ENCODE measurements at places on chromosomes 12 and 14.

DNA sequence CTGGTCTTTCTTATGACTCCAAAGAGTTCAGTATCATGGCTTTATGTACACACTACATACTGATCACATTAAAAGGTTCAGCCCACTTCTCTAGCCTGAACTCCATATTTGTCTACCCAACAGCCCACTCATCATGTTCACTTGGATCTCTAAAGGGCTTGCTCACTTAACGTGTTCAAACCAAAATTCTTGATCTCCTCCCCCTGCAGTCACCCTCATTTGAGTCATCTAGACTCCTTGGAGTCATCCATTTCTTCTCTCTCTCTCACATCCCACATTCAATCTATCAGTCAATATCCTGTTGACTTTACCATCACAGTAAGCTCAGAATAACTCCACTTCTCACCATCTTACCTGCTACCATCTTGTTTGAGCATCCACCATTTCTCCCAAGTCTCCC lies 148.4 kb upstream of the ARID2 start:
- DNase-seq: no peak

DNA sequence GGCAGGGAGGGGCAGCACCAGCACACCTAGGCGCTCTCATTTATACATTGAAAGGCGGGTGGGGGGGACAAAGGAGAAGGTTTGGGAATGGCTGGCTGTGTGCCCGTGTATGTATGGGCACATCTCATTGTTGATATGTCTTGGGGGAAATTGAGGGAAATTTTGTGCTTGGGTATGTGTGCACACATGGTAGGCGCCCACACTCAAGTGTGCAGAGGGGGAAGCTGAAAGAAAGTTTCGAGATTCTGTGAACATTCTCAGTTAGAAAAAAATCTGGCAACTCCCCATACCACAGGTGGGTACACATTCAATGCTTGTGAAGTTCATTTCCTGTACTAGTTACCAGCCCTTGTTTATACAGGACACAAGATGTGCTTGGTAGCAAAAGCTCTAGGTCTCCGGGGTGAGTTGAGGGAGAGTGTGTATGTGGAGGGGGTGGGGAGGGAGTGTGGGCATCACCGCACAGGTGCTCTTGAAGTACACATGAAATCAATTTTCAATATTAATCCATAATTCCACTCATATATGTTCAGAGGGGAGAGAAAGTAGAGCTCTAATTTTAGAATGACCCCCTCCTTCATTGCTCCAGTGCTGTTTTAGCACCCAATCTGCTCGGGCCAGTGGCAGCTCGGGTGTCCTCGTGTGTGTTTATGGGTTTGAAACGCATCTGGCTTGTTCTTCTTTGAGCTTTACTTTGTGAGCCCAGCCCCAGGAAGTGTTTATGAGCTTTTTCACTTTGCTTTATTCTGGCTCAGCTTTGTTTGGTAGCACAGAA lies 286.0 kb downstream of the ZFP36L1 start:
- DNase-seq: peak; percentile 62

- DNase-seq: peak; percentile 73
Observed at GRCh38 chr12:116539905-116540482, 19.2 kb upstream of the MAP1LC3B2 start.

GRCh38 chr14:99568567-99569560 lies 35.1 kb downstream of the CCDC85C start:
- DNase-seq: no peak

DNA sequence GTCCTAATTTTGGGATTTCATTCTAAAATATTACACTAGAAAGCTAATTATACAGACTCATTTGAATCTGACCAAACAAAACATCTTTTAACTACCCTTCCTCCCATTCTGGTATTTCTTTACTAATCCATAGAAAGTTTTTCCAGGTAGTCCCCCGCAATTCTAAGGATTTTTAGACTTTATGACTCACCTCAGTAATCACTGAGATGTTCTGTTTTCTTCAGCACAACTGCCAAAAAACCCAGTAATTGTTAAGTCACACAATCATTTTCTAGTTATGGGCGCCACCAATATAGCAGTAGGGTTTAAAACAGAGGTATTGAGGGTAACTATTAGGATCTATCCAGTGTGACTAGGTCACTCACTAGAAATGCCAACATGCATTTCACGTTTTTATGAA lies 1.6 kb upstream of the ARID4A start:
- no peak for DNase-seq
